ENCODE measurements at places on chromosomes 16 and 17.
A peak's percentile ranks its signal among the peaks of the same experiment; 100 is the strongest.

DNA sequence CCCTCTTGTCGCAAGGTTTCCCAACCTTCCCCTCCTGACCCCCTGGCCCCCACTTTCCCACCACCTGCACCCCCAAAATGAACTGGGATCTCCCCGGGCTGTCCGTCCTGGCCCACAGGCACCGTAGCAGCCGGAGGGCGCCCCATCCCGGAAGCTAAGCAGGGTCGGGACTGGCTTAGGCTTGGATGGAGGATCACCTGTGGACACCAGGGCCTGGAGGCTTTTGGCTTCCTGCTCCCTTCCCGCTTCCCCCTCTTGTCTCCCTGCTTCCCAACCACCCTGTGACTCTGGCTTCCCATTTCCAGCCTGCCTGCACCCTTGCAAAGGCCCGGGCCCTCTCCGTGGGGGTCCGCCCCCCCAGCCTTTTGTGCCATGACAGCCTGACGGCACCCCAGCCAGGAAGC lies 2291.3 kb downstream of the TP53TG3F start:
- H3K36me3 ChIP-seq: no peaks in the 10 kb centered on the region
- no peaks in the 10 kb centered on the region for H3K27me3 ChIP-seq
- no peak for DNase-seq
- no peaks in the 10 kb centered on the region for H3K4me1 ChIP-seq
- H3K4me3 ChIP-seq: no peak overlapping the region
- H3K27ac ChIP-seq: no peak overlapping the region

GRCh38 chr17:28145348-28145747 lies 102.9 kb downstream of the NLK start:
- H3K27me3 ChIP-seq: no peaks in the 10 kb centered on the region
- H3K4me1 ChIP-seq: no peaks in the 10 kb centered on the region
- H3K36me3 ChIP-seq: no peaks in the 10 kb centered on the region
- no peak overlapping the region for H3K27ac ChIP-seq
- no peak for DNase-seq
- H3K4me3 ChIP-seq: no peak overlapping the region

GRCh38 chr17:31310260-31310659 lies 3.6 kb downstream of the EVI2B start:
- DNase-seq: peak; percentile 68
- H3K4me1 ChIP-seq: peaks cover 42% of the 10 kb centered on the region
- peak overlapping the region; percentile 90 for H3K27ac ChIP-seq
- no peaks in the 10 kb centered on the region for H3K27me3 ChIP-seq

DNA sequence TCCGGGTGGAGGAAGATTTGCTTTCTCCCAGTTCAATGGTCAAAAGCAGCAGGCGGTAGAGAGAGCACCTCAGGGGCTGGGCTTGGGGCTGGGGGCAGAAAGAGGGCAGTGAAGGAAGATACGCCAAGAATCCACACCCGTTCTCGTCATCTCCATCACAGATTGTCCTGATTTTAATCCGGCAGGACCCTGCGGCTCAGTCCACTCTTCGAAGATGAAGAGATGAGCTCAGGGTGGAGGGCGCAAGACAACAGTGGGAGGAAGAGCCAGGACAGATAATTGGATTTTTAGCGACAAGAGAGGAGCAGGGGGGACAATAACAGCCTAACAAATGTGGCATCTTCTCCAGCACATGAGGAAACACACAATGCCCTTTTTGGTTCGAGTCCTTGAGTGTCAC lies 165.9 kb downstream of the SDK2 start:
- H3K4me1 ChIP-seq: no peaks in the 10 kb centered on the region
- no peak overlapping the region for H3K27ac ChIP-seq
- H3K27me3 ChIP-seq: no peaks in the 10 kb centered on the region
- H3K36me3 ChIP-seq: no peaks in the 10 kb centered on the region

- H3K27ac ChIP-seq: peak overlapping the region; percentile 92
- peak overlapping the region; percentile 88 for H3K4me3 ChIP-seq
- no peaks in the 10 kb centered on the region for H3K36me3 ChIP-seq
Measured at GRCh38 chr17:28812748-28813377, 29.7 kb downstream of the FAM222B start.

- H3K36me3 ChIP-seq: no peaks in the 10 kb centered on the region
- no peaks in the 10 kb centered on the region for H3K4me1 ChIP-seq
- H3K4me3 ChIP-seq: no peak overlapping the region
- no peak for DNase-seq
- no peak overlapping the region for H3K27ac ChIP-seq
Measured at GRCh38 chr16:22181426-22181825, 19.1 kb downstream of the SDR42E2 start.

GRCh38 chr17:66392783-66393437 lies 90.5 kb downstream of the PRKCA start:
- H3K36me3 ChIP-seq: peaks cover 5% of the 10 kb centered on the region
- H3K27me3 ChIP-seq: no peaks in the 10 kb centered on the region
- no peak overlapping the region for H3K4me3 ChIP-seq
- H3K4me1 ChIP-seq: peaks cover 21% of the 10 kb centered on the region
